CD4-positive, alpha-beta T cell treated with Interleukin-4 for 4 hours (primary cell): ENCODE measurements at places on chromosomes 4 and X.

DNA sequence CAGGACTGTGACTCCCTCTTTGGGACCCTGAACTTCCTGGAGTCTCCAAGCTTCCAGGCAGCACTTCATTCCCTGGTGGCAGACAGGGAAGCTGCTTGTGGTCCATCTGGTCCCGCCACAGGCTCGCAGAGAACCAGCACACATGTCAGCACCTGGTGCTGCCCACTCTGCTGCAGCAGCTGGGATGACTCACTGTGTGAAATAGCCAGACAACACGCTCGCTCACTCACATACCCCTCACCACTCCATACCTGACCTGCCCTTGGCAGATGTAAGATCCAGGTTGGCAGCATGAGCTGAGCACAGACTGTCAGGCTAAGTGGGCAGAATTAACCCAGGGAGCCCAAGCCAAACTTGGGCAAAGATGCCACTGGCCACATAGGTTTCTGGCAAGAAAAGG lies 613.5 kb downstream of the PCDH18 start:
- no peak for DNase-seq

GRCh38 chr4:117814277-117815246 lies 219.7 kb upstream of the NDST3 start:
- no peak for DNase-seq

- no peak for DNase-seq
Measured at GRCh38 chrX:19670321-19670750, 155.0 kb upstream of the MAP3K15 start.

- no peak for DNase-seq
Measured at GRCh38 chrX:42809569-42809968, 31.6 kb upstream of the PPP1R2C start.

DNA sequence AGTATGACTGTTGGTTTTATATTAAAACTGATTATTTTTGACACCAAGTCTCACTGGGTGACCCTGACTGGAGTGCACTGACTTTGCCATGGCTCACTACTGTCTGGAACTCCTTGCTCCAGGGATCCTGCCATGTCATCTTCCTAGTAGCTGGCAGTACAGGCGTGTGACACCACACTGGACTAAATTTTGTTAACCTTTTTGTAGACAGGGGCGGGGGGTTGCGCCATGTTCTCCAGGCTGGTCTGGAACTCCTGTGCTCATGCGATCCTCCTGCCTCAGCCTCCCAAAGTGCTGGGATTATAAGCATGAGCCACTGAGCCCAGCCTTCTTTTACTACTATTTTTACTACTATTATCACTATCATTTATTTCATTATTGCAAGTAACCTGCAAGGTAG lies 8.9 kb downstream of the XAGE1A start:
- no peak for DNase-seq

DNA sequence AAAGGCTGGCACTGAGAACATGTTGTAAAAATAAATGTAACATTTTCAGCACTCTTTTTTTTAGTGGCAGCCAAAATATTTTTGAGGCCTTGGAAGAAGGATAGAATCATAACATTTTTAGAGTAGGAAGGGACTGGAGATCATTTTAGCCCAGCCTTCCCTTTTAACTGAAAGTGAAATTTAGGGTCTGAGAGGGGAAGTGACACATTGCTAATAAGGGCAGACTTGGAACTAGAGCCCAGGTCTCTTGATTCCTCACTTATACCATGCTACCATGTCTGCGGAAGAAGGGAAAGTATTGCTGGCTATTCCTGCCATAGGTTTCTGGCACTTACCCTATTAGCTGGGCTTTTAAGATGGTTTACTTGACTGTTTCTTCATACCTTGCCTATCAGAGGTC lies 4.8 kb downstream of the WDR44 start:
- no peak for DNase-seq

GRCh38 chr4:1363513-1363912 lies 16.5 kb downstream of the UVSSA start:
- no peak for DNase-seq

DNA sequence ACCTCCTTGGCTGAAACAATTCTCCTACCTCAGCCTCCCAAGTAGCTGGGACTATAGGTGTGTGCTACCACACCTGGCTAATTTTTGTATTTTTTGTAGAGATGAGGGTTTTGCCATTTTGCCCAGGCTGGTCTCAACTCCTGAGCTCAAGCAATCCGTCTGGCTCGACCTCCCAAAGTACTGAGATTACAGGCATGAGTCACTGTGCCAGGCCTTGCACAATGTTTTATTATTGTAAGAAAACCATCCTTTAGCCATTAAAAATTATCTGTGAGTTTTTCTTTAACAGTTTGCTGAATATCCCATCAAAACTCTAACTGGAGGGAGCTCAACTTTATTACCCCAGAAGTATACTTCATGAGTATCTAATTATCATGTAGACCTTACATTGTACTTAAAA lies 900.3 kb downstream of the PCDH7 start:
- DNase-seq, result no peak

- no peak for DNase-seq
Measured at GRCh38 chr4:55080174-55080865, 45.1 kb downstream of the KDR start.

- no peak for DNase-seq
Measured at GRCh38 chrX:6325437-6325836, 96.8 kb upstream of the NLGN4X start.

DNA sequence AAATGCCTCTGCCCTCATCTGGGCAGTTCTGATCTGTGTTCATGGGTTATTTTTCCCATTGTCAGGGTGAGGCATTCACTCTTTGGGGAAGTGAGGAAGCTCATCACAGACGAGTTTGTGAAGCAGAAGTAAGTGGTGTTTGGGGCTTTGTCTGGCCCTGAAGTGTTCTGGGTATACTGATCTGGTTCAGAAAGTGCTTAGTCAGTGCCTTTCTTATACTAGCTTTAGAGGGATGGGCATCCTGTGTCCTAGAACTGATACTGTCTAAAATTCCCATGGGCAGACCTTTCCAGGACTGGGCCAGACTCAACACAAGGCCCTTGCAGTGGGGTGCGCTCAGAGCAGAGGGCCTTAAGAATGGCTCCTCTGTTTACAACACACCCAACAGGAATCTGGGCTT lies 6.4 kb downstream of the TRO start:
- DNase-seq, result no peak

DNA sequence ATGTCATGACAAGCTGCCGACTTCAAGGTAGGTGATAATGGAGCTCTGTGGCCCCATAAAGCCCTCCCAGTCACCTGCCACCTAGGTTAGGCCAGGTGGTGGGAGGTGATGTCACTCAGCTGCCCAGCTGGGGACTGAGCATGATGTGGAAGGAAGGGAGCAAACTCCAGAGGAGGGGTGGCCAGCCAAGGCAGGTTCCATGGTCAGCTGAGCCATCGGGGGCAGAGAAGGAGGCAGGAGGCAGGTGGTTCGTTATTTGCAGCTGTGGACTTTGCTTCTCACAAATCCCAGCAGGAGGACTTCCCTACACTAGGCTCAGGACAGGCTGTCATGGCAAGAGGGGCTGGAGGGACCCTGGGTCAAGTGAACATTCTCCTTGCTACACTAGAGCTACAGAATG lies 2.1 kb downstream of the CCDC120 start:
- no peak for DNase-seq

GRCh38 chr4:26793735-26794134 lies 66.9 kb upstream of the STIM2 start:
- DNase-seq, result no peak

GRCh38 chr4:101846550-101846949 lies 56.0 kb downstream of the BANK1 start:
- no peak for DNase-seq
